Daoy (cell line): ENCODE measurements at places on chromosomes 4 and X. TPM values are rescaled to one million over a fixed set of nuclear protein-coding genes. Genes with fewer than 3 reads are reported as not detected.

DNA sequence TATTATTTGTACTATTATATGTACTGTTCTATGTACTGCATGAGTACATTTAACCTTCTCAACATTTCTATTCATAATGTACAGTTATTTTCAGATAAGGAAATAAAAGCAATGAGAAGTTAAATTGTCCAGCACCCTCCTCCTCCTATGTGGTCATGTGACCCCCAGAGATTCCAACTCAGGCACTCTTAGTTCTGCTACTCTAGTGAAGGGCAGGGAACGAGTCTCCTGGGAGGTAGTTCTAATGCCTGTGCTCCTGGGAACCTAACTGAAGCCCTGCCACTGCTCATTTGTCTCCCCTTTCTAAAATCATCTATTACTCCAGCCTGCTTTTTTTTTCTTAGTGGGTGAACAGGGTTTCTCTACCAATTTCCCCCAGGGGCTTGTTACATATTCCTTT, 105.9 kb upstream of the GPRIN3 start:
- no peak for DNase-seq

DNA sequence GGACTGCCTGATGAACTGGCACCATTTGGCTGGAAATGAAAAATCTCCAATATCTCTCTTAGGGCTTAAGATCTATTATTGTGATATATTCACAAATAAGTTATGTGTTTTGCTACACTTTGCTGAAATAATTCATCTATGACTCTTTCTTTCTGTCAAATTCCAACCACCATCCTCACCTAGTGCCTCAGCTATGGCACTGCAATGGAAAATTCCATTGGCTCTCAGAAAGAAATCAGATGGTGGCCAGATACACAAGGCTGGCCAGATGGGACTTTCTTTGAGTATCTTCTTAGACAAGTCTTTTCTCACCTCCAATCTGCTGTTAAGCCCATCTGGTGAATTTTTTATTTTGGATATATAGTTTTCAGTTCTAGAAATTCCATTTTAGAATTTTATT, 28.0 kb downstream of the NAT8L start:
- DNase-seq: no peak

GRCh38 chrX:49041744-49042580, 1.2 kb downstream of the TFE3 start:
- DNase-seq: peak; percentile 63

GRCh38 chrX:154986826-154987575, 35.5 kb downstream of the F8 start:
- DNase-seq: no peak

DNA sequence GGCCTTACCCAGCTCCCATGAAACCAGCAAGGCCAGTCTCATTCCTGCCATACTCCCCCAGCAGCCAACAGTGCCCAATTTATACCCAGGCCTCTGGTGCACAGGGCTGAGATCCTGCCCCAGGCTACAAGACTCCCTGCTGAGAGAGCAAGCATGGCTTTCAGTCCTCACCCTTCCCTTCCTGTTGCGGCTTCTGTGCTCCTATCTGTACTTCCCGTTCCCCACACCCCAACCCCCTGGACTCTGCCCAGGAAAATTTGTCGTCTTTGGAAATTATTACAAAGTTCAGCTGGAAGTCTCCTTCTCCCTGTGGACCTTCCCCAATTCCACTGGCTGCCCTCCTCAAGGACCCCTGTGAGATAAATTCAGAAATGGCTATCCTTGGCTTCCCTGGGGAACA, 84.1 kb upstream of the GK2 start:
- peak; percentile 18 for DNase-seq

DNA sequence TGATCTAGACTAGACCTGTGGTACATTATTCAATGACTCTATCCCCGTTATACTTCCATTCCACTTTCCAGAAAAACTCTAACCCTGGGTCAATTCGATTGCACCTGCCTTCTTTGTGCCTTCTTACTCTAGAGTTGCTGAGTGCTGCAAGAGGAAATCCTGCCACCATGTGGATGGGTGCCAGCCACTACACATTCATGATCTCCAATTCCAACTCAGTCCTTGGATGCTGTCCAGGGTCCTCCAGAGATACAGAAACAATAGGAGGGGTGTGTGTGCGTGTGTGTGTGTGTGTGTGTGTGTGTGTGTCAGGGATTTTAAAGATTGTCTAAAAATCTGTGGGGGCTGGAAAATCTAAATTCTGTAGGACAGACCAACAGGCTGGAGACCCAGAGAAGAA, 42.9 kb upstream of the INTS6L start:
- peak; percentile 65 for DNase-seq

The NKX3-2 gene
- total RNA-seq: 0.06 TPM in 1 of 2 replicates, not detected in the other

GRCh38 chr4:123480706-123481418, 84.3 kb downstream of the SPRY1 start:
- DNase-seq: peak; percentile 43

GRCh38 chr4:32633421-32633820, 1913.3 kb downstream of the PCDH7 start:
- DNase-seq: no peak

- no peak for DNase-seq
Measured at GRCh38 chrX:25600776-25601175, 537.4 kb upstream of the MAGEB18 start.

GRCh38 chrX:3262901-3263300, 83.6 kb downstream of the MXRA5 start:
- peak; percentile 73 for DNase-seq

DNA sequence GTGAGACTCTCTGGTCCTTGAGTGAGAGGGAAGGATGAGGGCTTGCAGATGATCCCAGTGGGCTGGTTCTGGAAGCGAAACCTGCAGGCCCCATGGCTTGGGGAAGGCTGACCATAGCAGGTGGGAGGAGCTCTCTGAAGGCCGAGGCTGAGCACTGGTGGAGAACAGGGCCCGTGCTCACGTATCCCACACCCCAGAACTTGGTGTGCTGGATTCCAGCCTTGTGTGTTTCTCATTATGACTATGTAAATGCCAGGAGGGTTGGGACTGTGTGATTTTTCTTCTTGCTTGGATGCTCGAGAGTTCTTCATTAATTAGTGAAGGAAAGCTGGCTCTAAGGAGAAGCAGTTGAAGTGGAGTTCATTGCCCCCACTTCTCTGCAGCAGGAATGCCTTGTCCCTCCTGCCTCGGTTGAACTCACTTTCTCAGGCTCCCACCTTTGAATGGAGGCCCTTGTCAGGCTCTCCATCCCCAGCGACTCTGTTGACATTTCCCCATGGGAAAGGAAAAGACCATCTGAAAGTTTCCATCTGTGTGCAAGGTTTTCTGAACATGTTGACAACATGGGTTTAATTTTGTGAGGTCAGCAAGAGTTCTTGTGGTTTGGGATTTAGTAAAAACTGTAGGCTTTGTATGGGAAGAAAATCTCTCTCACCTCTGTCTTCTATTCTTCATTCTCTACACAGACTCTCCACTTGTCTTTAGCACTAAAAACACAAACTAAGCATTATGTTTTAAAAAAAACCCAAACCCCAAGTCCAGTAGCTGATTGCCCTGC, 57.7 kb downstream of the TBL1X start:
- no peak for DNase-seq
